Activated T-cell treated with anti-CD3 and anti-CD28 coated beads, Interleukin-2, amount 50 U/mL, for 1 hour (primary cell): ENCODE measurements at places on chromosomes 3 and 15.
A peak's percentile ranks its signal among the peaks of the same experiment; 100 is the strongest.

DNA sequence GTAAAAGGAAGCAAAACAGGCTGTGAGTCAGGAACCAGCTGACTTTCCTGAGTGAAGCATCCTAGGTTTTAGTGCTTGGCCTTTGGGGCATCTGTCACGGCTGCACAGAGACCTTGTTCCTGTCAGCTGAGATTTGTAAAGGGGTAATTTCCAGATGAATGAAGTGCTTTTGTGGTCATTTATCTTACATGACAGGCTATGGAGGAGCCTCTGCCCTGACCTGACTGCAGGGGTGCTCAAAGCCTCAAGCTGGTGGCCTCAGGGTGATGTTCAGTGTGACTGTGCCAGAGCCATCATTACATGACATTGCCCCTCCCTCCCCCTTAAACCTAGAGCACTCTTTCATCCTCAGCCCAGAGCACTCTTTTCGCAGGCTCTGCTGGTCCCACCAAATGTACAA is 132.5 kb downstream of the ARNT2 start:
- no peak for DNase-seq

DNA sequence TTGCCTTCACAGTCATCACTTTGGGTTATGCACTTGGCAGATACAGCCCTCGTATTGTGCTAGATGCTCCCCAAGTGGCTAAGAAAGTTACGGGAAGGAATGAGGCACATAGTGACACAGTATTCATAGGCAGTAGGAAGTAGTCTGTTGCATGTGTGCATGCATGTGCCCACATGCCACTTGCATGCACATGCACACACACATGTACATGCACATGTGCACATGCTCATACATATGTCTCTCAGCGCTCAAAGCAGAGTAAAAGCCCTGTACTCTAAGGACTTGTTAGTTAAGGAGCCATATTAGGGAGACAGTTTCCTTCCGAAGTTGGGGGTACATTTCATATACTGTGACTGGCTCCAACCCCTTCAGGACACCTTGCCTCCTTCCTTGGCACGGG is 128.9 kb downstream of the CHCHD6 start:
- DNase-seq: no peak

GRCh38 chr15:47196048-47196447 is 521.3 kb upstream of the SEMA6D start:
- DNase-seq: peak; percentile 23

DNA sequence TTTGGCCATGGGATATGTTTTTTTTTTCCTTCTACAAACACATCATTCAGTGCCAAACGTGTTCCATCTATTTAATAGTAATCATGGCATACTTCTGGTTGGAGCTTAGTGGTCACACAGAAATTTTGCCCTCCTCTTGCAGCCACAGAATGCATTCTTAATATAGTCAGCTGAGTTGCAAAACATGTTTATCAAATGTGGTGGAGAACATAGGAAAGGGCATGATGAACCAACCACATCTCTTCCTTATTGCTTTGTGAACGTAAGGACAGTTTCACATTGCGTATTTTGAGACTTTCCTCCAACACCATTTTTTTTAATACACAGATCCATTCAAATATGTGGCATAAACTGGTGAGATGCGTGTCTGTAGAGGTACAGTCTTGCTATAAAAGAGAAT is 106.8 kb downstream of the BBX start:
- no peak for DNase-seq

GRCh38 chr15:96924570-96924969 is 594.1 kb downstream of the NR2F2 start:
- no peak for DNase-seq

- DNase-seq: peak; percentile 77
Measured at GRCh38 chr3:9302425-9303181, 53.2 kb upstream of the SRGAP3 start.

GRCh38 chr3:157074981-157075380 is 85.0 kb downstream of the CCNL1 start:
- no peak for DNase-seq
